Erythroblast (primary cell): ENCODE measurements at places on chromosomes 11 and 22.

- DNase-seq = no peak
These were observed 209.9 kb upstream of the NAV2 start for GRCh38 chr11:19502691-19503253.

DNA sequence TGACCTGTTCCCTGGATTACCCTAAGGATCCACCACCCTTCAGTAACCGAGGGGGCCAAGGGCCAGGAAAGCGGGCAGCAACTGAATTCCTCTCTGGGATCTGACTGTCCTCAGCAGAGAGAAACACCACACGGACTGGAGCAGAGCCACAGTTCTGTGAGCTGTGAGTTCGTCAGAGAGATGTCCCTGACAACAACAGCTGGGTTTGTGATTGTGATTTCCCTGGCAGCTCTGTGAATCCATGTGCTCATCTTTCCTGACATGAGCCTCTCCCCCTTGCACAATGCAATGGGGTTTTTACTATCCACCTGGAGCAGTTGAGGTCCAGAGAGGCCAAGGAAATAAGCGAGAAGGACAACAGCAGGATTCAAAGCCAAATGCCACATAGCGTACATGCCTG lies 69.4 kb upstream of the AMPD3 start:
- no peak for DNase-seq

- DNase-seq = no peak
These were observed 106.8 kb upstream of the PLET1 start for GRCh38 chr11:112367461-112367860.

- no peak for DNase-seq
These were observed 90.9 kb downstream of the NAV2 start for GRCh38 chr11:19803506-19803998.

DNA sequence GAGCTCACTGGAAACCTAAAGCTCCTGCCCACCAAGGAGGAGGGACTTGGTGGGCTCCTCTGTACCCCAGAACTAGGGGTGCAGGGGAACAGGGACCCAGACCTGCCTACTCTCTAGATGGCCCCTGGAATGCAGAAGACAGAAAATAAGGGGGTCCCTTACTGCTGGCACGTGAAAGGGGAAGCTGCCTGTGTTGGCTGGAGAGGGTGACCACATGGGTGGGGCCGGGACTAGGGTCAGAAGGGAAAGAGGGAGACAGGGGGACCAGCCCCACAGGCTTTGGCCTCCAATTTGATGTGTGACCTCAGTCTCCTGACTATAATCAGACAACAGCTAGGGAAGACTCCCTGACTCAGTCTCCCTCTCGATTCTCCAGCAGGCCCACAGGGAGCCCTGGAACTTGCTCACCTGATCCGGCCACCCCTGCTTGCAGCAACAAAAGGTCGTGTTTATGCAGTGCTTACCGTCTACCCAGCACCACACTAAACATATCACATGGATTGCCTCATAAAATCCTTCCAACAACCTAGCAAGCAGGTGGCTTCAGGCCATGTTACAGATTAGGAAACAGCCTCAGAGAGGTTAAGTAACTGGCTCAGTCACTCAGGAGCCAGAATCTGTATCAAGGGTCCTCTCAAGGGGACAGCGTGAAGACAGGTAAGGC lies 10.2 kb downstream of the ARAP1 start:
- no peak for DNase-seq

- DNase-seq = no peak
These were observed 68.4 kb downstream of the TCF20 start for GRCh38 chr22:42202048-42202447.

DNA sequence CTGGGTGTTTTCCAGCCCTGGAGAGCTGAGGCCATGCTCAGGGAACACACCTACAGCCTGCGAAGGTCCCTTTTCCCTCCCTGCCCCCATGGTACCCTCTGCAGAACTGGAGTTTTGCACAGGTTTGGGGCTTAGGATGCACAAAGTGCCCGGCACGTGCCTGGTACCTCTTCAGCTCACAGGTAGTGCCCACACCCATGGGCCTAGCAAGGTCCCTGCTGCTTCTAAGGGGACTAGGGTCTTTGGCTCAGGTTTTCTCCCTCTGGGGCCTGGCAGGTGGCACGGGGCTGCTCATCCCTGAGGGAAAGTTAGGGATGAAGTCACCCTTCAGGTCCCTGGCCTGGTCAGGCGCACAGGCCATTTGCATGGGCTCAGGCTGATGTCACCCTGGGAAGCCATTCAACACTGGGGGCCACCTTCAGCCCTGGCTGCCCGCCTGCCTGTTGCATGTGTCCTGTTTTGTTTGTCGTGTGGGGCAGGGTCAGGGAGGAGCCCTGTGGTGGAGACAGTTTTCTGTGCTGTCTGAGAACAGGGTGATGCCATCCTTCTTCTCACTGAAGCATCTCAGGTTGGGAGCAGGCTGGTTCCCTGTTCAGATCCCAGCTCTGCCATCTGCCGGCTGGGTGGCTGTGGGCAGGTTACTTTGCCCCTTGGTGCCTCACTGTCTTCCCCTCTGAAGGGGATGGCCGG lies 68.3 kb upstream of the CRYBB3 start:
- DNase-seq = no peak

DNA sequence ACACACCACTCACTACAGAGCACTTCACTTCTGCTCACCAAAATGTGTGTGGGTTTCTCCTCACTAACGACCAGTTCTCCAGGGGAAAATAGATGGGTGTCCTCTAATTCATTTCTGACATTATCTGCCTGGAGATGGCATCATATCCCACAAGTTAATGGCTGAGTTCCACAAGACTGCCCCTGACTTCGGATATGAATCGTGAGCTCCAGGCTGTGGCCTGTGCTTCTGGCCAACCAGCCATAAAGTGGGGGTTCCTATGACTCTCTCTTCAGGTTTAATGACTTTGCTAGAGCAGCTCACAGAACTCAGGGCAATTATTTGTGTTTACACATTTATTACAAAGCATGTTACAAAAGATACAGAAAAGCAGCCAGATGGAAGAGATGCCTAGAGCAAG lies 113.0 kb upstream of the SYT13 start:
- DNase-seq = no peak

- DNase-seq = no peak
These were observed 85.2 kb downstream of the GALNT18 start for GRCh38 chr11:11536650-11537049.

DNA sequence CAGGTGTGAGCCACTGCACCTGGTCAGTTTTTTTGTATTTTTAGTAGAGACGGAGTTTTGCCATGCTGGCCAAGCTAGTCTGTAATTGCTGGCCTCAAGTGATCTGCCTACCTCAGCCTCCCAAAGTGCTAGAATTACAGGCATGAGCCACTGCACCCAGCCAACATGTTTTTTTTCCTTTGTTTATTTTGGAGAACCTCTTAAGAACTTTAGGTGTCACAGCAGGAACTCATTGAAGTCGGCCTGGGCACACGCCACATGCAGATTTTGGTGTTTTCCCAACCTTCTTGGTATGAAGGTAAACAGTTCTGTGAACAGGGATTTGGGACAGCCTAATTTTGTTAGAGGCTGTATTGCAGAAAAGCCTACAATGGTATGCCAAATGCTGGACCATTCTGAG lies 9.4 kb downstream of the DIXDC1 start:
- no peak for DNase-seq

DNA sequence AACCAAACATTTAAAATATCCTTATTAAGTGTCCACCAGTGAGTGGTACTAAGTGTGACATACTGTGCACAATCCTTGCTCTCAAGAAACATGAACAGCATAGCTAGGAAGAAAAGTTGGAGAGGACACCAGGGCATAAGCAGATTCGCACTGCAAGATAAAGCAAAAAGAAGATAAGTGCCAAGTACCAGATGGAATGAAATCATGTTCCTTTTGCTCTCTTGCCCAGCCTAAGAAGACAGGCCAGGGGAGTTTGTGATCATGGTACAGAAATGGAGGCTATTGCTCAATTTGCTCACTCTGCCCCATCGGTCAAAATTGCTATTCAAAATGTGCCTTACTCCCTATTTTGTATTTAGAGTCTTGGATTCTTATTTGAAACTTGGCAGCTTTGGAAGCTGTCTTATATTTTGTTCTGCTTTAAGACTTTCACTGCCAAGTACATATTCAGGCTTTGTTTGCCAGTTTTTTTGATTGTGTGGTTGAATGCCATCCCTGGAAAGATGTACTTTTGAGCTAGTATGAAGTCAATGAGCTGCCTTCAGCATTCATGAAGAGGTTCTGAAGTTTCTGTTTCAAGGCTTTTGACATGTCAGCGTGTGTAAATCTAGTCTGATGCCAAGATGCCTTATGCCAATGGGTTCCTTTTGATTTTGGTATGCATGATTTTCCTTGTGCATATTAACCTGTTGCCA lies 90.3 kb downstream of the PAX6 start:
- DNase-seq = no peak

GRCh38 chr11:62612366-62613290 lies at the start of the genes EML3 and ROM1:
Gene EML3, minus strand, starts transcription at chr11:62612775. Its CDS starts 318 bp downstream, at chr11:62612457.
Gene ROM1, plus strand, starts transcription at chr11:62613257. Its CDS starts 25 bp downstream, at chr11:62613282.
- peak; percentile 91 for DNase-seq

DNA sequence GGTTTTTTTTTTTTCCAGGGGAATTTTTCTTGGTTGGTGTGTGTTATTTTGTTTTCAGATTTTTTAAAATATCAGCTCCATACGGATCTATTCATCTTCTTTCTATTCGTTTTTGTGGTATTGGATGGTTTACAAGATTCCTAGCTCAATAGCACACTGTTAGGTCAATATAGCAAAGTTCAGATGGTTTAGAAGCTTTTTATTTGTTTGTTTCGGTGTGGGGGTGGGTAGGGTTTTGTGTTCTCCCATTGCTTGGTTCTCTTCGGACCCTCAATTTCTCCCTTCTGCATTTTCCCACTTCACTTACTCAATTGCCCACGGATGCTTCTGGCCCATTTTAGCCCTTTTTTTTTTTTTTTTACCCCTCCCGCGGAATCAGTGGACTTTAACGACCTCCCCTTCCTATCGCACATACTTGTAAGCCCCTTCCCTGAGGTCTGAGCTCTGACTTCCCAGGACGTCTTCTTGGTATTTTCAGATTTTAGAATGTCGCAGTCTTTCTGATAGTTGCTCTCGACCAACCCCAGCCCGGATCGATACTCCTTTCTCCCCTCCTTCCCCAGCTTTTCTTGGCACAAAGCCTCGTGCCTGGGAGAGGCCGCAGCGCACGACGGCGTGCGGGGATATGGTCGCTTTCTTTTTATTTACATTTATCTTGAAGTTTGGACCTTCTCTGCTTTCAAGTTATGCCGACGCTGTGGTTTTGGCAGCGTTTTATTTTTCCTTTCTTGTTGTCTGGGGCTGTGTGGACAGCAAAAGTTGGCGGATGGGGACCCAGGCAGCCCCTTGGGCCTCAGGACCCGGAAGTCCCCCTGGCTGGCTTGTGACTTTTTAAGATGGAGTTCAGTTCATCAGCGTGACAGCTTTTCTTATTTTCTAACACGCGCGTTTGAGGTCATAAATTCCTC lies 4.4 kb upstream of the SPDYC start:
- no peak for DNase-seq

- DNase-seq = no peak
These were observed 20.0 kb downstream of the DAGLA start for GRCh38 chr11:61700212-61700611.

GRCh38 chr11:101436511-101437142 lies 147.2 kb downstream of the TRPC6 start:
- peak; percentile 45 for DNase-seq

DNA sequence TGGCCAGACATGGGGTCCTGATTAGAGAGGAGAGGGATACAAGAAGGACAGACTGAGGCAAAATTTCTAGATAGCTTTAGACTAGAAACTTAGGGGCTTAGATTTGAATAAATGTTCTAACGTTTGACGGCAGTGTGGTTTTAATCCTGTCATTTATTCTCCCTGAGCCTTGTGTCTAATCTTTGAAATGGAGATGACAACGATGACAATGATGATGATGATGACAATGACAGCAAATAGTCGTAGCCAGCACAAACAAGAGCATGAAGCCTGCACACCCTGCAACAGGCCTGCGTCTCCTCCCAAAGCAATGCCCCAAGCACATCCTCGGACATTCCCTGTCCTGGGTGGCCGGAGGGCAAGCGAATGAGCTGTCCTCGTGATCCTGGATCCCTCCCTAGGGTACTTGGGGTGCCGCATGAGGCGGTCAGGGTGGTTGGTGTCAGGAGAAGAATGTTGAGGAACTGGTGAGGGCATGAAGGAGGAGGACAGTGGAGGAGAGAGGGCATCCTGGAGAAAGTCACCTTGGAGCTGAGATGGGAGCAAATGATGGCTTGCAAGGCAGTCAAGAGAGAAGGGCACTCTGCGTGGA lies 502.1 kb upstream of the B3GAT1 start:
- DNase-seq = no peak

DNA sequence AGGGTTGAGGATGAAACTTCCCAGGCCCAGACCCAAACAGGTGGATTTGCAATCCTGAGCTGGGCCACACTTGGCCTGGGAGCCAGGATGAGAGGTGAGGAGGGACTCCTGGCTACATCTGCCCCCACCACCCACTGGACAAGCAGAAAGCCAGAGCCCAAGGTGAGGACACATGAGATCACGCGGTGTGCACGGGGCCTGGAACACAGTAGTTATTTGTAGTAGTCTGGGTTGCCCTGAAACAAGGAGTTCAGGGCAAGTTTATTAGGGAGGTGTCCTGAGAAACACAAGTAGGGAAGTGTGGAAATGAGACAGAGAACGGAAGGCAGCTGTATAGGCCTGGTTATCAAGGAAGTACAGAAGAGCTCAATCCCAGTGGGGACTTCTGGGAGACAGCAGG lies 647 bp upstream of the SEC14L6 start:
- DNase-seq = no peak

GRCh38 chr22:20166703-20167102 lies 15.8 kb upstream of the CCDC188 start:
- DNase-seq = no peak

DNA sequence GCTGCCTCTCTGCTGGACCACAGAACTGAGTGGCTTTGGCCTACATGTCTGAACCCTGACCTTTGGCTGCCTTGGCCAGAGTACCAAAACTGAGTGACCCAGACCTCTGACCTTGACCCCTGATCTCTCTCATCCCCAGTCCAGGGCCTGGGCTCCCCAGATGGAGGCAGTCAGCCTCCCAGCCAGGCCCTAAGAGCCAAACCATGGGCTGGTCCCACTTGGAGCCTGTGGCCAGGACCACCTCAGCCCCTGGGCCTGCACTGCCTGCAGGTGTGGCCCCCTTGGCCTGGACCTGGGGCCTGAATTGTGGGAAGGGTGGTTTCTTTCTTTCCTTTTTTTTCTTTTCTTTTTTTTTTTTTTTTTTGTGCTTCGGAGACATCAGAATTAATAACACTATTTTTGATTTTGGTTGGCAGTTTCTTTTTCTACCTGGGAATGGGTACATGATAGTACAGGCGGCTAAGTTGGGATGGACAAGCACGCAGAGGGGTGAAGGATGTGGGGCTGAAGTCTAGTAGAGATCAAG lies 806 bp upstream of the SIPA1 start:
- DNase-seq = no peak

DNA sequence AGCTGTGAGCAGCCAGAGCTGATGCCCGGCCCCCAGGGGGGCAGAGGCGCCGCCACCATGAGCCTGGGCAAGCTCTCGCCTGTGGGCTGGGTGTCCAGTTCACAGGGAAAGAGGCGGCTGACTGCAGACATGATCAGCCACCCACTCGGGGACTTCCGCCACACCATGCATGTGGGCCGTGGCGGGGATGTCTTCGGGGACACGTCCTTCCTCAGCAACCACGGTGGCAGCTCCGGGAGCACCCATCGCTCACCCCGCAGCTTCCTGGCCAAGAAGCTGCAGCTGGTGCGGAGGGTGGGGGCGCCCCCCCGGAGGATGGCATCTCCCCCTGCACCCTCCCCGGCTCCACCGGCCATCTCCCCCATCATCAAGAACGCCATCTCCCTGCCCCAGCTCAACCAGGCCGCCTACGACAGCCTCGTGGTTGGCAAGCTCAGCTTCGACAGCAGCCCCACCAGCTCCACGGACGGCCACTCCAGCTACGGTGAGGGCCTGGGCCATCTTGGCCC lies 6.1 kb downstream of the CDC42EP1 start:
- DNase-seq = no peak
